ENCODE measurements at places on chromosomes 1 and 21. TPM values are rescaled to one million over a fixed set of nuclear protein-coding genes. Genes with fewer than 3 reads are reported as not detected.

The DOP1B gene
- total RNA-seq = 19.4 TPM

The CD48 gene
- total RNA-seq = 190 TPM

GRCh38 chr1:31564606-31564989 lies 11.7 kb upstream of the TINAGL1 start:
- no peak for DNase-seq

- DNase-seq = peak; percentile 55
Observed at GRCh38 chr1:152111515-152111968, 3.7 kb downstream of the TCHH start.

DNA sequence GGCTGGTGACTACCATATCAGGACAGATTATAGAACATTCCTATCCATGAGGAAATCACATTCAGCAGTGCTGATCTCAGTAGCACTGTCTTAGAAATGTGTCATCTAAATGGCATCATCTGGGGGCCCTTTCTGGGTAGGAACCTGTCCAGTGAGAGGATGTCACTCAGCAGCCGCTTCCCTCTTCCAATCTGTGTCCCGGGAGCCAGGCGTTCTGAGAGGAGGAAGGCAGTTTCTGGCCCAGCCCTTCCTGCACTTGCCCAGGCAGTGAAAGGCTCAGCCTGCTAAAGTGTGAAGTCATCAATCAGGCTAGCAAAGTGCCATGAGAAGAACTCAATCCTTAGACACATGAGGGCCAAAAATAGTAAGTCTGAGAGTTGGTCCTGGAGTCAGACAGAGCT lies 25.6 kb downstream of the RAB4A start:
- no peak for DNase-seq

The FAM229A gene
- total RNA-seq = 3.6 TPM

DNA sequence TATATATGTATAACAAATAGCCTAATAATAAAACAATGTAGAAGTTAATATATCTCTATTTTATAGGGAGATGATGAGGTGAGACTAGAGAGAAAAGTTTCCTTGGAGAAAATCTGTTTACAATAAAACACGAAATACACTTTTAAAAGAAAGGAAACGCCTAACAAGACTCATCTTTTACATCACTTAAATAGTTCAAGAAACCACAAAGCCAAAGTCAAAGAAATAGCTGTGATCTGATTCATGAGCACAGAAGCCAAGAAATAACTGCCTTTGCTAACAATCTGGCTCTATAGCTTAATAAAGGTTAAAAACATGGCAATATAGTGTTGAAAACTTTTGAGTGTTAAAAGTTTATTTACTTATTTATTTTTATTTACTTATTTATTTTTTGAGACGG lies 61.5 kb downstream of the TOR3A start:
- DNase-seq = no peak

DNA sequence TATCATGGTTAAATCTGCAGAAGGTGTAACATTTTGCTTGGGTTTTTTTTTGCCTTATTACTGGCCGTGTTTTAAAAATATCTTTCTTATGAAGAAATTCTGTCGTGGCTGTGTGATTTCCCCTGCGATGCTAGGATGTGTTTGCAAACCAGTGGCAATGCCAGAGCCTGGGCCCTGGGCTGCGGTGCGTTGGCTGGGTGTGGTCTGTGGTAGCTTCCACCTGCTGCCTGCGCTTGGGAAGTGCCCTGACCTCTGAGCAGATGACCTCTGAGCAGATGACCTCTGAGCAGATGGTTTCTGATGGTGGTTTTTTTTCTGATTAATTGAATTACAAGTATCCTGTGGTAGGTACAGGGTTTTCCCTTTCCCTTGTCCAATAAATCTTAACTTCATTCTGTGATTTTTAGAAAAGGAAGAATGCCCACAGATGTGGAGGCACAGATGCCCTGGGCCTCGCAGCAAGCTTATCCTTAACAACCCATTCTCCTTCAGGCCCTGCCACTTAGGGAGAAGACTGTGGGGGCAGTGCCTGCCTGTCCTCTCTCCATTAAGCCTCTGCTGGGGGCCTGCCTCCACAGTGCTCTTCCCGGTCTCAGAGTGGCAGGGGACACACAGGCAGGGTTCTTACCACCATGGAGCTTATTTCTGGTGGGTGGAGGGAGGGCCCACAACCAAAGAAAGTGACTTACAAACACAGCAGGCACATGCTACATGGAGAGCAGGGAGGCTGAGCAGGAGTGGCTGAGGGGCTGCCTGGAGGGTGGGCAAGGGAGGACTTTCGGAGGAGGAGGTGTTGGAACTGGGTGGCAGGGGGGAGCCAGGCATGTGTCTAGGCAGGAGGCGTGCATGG lies 81.7 kb downstream of the PCBP3 start:
- no peak for DNase-seq

The FUCA1 gene
- 5.4 TPM for total RNA-seq

- DNase-seq = no peak
Observed at GRCh38 chr21:44054710-44055109, 42.6 kb downstream of the TRAPPC10 start.

The ITLN2 gene
- total RNA-seq = not detected

GRCh38 chr1:43958351-43959255 lies 11.2 kb upstream of the DPH2 start:
- no peak for DNase-seq

DNA sequence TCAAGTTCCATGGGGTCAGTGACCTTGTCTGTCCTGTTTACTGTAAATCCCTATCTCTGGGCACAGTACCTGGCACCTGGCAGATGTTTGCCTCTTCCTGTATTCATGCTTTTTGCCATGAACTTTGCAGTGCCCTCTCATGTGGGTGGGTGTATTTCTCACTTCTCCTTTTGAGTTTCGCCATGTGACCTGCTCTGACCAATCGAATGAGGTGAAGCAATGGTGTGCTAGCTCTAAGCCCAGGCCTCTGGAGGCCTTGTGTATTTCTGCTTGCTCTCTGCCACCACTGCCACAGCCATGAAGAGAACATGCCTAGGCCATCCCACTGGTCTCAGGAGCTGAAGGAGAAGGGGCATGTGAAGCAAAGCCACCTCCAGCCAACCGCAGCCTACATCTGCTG lies 185.5 kb upstream of the ZC3H12A start:
- DNase-seq = peak; percentile 46

The SPRR1A gene
- not detected for total RNA-seq

DNA sequence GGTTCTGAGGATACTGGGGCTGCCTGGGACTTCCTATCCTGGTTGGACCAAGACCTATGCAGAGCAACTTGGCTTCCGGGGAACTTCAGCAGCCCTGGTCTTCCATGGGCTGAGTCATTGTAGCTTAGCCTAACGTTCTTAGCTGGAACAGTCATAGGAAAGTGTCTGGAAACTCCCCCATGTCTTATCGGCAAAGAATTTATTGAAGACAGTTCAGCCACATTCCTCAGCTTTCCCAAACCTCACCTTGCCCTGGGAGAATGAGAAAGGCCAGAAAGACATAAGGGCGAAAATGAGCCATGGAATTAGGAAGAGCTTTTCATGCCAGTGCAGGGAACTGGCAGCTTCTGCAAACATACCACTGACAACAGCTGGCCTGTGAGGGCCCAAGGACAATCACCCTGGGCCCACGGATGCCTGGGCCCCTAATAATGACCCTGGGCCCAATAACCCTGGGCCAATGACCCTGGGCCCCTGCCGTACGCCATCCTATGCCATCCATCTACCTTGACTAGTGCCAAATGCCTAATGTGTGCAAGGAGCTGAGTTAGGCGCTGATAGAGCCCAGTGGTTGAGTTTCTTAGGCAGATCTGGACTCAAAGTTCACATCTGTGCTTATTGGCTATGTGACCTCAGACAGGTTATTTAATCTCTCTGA lies 114.4 kb upstream of the GADD45A start:
- DNase-seq = no peak

DNA sequence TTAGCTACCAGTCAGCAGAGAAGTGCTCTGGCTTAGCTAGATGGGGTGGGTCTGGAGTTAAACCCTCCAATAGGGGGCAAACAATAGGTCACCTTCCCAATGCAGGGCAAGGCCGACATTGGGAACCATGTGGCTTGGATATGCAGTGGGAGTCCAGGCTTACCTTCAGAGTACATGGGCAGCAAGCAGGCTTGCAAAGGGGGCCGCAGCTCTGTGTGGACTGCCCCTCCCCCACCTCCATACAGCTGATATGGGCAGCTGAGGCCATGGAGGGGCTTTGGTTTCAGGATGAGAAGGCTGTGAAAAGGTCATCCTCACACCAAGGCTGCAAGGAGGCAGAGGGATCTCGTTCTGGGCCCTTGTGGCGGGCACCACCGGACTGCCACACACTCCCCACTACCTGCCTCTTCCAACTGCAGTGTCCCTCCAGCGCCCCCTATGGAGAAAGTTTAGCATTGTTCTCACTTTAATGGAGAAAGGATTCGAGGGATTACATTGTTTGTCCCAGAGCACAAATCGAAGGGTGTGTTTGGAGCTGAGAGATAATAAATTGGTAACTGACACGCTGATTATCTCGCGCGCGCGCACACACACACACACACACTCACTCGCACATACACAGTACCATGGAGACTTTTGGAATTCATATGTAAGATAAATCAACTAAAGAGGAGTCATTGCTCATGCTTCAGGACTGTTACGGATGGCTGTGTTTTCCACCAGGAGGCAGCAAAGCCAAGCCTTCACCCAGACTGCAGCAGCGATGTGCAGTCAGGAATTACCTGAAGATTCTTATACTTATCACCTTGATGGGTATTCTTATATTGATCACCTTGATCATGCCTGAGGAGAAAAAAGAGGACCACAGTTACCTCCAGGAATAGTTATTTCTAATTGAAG lies 7.0 kb upstream of the SMCP start:
- no peak for DNase-seq

DNA sequence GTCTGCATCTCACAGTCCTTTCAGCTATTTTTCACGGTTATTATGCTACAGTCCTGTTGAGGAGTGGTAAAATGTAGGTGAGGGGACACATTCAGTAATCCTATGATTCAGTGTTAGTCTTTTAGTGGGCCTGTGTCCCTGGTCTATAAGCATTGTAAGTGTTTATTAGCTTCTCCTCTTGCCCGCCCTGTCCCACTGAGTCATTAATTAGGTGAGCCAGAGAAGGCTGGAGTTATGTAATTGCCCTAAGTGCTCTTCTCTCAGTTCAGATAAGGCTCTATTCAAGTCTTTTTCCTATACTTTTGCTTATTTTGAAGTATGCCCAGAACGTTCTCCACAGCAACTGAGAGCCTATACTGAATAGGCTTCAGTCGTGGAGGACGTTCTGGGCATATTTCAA lies 76.3 kb upstream of the ZRANB2 start:
- no peak for DNase-seq

The RPE65 gene
- total RNA-seq = not detected
